ENCODE measurements at places on chromosomes 3 and 15.

DNA sequence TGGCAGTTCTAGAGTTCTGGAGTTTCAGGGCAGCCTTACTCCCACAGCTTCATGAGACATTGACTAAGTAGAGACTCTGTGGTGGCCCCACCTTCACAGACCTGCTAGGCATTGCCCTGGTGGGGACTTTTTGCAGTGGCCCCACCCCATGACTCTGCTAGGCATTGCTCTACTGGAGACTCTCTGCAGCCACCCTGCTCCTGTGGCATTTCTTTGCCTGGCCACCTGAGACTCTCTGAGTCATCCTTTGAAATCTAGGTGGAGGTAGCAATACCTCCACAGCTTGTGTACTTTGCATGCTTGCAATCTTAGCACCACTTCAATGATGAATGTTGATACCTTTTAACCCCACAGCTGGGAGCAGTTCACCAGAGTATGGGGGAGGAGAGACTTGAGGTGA lies 40.6 kb upstream of the DHX36 start:
- DNase-seq = no peak

DNA sequence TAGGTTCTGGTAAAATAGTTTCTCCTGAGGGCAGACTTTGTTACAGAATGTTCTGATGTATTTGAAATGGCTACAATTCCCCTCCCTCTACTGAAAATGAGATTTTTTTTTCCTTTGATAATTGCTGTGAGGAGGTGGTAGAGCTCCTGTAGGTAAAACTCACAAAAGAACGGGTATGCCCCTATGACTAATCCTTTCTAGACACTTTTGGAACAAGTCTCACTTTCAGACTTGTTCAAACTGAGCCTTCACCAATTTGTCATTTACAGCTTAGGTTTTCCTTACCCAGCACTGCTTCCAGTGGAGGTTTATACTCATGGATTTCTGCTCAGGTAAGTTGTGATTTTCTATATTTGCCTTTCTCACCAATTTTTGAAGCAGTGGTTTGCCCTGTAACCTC lies 115.6 kb downstream of the NLGN1 start:
- DNase-seq = no peak

- DNase-seq = no peak
These were observed 39.6 kb upstream of the MAGEF1 start for GRCh38 chr3:184751204-184752040.

DNA sequence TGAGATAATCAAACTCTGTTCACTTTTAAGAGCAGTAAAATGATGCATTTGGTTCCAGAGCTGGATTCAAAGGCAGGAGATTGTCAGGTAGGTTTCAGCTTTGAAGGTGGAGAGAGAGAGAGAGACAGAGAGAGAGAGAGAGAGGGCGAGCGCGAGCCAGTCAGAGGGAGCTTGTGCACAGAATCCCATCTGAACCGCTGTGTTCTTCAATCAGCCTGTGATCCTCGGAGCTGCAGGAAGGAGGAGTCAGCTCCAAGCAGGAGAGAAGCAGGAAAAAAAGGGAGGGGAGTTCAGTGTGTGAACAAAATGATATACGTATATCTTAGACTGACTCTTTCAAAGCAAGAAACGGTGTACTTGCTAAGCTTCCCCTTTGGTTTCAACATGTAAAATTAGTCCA lies at the start of gene GPR149:
TSS of gene GPR149 (minus strand) at position 177 of the 400 bp plus-strand sequence. CDS start 575 bp downstream, outside the sequence.
- DNase-seq = no peak

DNA sequence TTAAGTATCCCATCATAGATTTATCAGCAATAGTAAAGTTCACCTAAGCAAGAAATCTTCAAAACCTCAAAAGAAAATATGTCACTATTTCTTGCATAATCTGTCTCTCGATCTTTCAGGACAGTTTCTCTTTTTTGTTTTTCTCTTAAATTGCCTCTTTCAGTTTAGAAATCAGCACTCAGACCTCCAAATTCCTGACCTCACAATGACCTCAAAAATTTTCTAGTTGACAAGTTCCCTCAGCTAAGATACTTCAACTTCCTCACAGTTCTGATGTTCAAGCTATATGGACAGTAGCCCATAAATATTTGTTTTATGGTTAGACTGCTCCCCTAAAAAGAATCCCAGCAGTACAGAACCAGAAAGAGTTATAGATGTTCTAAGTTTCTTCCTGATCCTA lies 24.1 kb downstream of the SLC24A5 start:
- peak; percentile 78 for DNase-seq

DNA sequence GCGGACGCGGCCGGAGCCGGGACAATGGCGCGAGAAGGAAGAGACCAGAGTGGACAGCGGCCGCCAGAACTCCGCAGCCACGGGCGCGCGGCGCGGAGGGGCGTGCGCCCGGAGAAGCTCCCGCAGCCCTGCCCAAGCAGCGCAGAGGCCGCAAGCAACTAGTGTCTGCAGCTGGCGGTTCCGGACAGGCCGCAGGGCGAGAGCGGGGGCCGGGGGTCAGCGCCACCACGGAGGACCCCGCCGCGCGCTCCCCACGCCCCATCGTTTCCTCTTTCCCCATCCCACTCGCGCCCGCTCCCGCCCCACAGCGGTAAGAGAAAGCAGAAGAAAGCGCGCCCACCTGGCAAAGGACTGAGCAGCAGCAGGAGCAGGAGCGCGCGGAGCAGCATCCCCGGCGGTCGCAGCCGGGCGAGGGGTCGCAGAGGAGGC lies 440 bp downstream of the PRTG start:
- DNase-seq = peak; percentile 32

DNA sequence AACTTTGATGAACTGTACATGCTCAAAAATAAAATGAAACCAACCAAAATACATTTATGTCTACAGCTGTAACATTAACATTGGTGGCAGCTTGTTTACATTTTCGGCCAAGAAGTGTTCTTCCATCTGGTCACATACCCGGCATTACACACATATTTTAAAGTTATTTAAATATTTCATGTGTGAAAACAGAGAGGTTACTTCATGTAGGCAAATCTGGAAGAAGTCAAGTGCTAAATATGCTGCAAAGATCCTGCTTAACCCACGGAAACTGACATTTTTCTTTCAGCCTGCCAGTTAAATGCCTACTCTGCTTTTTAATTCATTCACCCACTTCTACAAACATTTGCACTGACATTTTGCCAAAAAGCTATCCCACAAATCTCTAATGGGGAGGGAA lies 69.7 kb downstream of the MB21D2 start:
- DNase-seq = peak; percentile 86

Measured in iris pigment epithelial cell (primary cell).